ENCODE measurements at places on chromosomes 1 and 21.

GRCh38 chr1:203440771-203441170 is 34.8 kb upstream of the PRELP start:
- DNase-seq = no peak

- no peak for DNase-seq
These were observed 59.9 kb downstream of the UBE2U start for GRCh38 chr1:64263335-64263734.

GRCh38 chr21:17532292-17532691 is 19.4 kb downstream of the CXADR start:
- no peak for DNase-seq

GRCh38 chr1:156281693-156282478 is 739 bp downstream of the SMG5 start:
- DNase-seq = no peak

GRCh38 chr1:64650411-64650810 is 94.5 kb upstream of the RAVER2 start:
- no peak for DNase-seq

GRCh38 chr1:176800978-176801513 is 338.1 kb downstream of the PAPPA2 start:
- DNase-seq = no peak

GRCh38 chr1:235448616-235449015 is 55.6 kb downstream of the B3GALNT2 start:
- DNase-seq = no peak

DNA sequence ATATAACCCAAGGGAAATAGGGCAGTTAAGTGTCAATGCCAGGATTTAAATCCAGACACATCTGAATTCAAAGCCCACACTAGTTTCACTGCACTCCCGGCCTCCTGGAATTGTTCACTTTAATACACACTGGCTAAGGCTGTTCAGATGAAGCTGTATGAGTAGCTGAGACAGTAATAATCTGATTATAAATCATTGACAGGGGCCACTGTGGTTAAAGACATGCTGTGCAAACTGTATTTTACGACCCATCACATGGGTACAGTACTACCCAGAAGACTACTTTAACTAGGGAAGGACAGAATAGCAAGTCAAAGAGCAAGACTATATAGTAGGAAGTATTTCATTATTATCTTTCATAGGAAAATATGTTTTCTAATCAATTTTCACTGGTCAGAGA is 16.1 kb upstream of the NTNG1 start:
- no peak for DNase-seq

DNA sequence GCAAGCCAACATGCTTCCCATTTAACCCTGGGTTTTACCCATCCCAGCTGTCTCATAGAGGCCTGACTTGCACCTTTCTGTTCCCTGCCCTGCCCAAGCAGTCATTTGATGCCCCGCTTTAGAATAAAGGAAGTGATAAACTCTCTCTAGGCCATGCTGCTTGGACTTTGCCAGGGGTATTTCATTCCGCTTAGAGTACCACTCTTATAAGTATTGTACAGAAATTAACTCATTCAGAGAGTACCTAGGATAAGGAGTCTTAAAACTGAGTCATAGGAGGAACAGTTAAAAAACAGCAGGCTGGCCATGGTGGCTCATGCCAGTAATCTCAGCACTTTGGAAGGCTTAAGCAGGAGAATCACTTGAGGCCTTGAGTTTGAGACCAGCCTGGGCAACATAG is 21.0 kb upstream of the LYST start:
- no peak for DNase-seq

DNA sequence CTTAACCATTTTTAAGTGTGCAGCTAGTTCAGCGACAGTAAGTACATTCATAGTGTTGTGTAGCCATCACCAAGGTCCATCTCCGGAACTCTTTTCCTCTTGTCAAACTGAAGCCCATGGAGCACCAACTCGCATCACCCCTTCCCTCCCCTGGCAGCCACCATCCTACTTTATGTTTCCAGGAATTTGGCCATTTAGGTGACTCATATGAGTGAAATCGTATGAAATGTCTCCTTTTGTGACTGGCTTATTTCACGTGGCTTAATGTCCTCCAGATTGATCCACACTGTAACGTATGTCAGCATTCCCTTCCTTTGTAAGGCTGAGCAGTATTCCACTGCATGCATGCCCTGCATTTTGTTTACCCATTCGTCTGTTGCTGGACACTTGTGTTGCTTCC is 2.5 kb downstream of the COL6A2 start:
- DNase-seq = no peak

- DNase-seq = no peak
These were observed 64.5 kb upstream of the SLC44A3 start for GRCh38 chr1:94755675-94756074.

- DNase-seq = no peak
These were observed 84.2 kb downstream of the CDC7 start for GRCh38 chr1:91584878-91585277.

DNA sequence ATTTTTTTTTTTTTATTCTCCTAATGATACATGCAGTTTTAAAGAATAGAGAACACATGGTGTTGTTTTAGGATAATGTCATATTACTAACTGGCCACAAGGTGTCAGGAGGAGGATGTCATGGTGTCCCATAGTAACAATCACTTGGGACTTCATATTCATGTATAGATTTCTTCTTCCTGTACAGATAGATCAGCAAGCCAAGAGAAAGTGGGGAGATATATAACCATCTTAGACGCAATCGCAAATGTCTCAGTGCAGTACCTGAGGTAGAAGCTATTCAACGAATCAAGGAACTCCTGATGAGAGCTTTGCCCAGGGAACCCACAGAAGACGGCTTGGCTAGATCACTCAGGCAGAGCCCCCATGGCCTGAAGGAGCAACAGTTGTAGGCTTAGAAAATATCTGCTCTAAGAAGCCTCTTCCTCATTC is 12.3 kb downstream of the OR2T11 start:
- no peak for DNase-seq

- no peak for DNase-seq
These were observed 273.7 kb downstream of the NTNG1 start for GRCh38 chr1:107414550-107414949.

GRCh38 chr1:217354895-217355294 is 276.0 kb downstream of the GPATCH2 start:
- DNase-seq = no peak

DNA sequence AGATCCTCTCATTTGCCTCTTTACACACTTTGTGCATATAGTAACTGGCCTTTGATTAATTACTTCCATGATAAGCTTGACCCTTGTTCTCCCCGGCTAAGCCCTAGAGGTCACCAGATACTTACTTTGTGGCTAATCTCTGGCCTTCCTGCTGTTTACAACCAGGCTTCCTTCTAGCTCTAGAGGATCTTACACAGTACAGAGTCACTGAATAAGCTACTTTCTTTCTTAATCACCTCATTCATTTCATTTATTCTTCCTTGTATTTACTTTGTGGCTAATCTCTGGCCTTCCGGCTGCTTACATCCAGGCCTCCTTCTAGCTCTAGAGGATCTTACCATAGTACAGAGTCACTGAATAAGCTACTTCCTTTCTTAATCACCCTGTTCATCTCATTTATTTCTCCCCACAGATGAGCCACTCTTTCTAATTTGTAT is 144.3 kb upstream of the C1orf21 start:
- DNase-seq = no peak

DNA sequence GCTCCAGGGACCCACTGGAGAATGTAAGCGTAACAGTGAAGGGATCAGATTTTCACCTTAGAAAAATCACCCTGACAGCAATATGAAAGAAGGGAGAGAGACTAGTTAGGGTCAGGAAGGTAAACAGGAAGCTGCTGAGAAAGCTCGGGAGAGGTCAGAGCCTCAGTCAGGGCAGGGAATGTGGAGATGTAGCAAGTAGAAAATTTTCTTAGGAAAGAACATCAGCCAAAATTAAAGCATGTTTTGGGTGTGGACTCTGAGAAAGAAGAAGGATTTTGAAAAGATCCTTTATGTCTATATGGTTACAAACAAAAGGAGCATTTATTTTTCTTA is 16.7 kb upstream of the ERICH3 start:
- no peak for DNase-seq

- no peak for DNase-seq
These were observed 471.7 kb upstream of the VAMP3 start for GRCh38 chr1:7299329-7299799.

All from CD4-positive, alpha-beta T cell (primary cell).